ENCODE measurements at places on chromosomes 13 and 19.

GRCh38 chr19:43594710-43595604, 977 bp downstream of the IRGQ start:
- DNase-seq = peak; percentile 48

- no peak for DNase-seq
Measured at GRCh38 chr13:31801088-31801487, 61.8 kb downstream of the RXFP2 start.

DNA sequence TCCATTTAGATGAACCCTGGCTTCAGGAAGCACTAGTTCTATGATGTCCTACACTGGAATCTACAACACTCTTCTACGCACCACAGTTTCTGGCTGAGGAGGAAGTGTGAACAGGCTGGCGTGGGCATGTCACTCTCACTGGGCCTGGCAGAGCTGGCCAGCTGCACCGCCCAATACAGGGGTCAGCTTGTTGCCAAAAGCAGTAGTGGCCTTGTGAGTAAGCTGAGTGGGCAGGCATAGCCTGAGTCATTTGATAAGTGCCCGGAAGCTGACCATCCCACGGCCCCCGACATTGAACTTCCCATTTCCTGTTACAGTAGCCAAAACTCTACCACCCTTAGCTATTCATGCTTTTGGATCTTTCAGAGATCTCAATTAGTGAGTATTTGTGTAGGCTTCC, 240.9 kb upstream of the SERP2 start:
- DNase-seq = no peak

- DNase-seq = no peak
Measured at GRCh38 chr13:111115965-111116521, 933 bp downstream of the ARHGEF7 start.

DNA sequence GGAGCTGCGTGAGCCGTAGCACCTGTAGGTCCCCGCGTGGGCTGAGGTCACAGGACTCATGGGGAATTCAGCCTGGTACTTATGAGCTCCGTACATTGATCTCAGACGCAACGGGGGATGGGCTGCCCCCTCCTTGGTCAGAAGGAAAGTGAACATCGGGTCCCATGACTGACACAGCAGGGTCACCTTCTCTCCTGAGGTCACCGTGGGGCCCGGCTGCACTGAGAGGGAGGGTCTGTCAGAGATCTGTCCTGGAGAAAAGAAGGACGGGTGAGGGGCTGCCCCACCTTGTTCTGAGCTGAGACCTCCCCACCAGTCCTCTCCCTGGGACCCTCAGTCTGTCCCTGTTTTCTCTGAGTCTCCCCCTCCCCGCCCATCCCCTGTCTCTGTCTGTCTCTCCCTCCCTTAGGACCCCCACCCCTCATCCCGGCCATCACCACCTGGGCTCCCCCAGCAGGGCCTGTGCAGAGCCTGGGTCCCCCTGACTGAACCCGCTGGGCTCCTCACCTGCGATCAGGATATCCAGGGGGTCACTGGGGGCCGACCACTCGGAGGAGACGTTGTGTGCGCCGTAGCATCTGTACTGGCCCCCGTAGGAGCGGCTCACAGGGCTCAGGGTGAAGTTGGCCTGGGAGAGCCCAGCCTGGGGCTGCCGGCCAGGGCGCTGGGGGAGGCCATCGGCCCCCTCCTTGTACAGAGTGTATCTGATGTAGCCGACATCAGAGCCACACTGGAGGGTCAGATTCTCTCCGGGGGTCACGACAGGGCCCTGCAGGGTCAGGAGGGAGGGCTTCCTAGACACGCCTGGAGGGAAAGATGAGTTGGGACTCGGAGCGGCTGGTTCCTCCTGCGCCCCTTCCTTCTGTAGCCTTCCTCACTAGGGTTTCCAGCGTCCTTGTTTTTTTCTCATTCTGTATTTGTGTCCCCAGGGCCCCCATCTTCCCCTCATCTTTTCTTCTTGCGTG, 1.8 kb downstream of the LILRA4 start:
- DNase-seq = no peak

GRCh38 chr19:13441810-13442512, 64.3 kb downstream of the CACNA1A start:
- DNase-seq = peak; percentile 37
